ENCODE measurements at places on chromosomes 4 and X.

- peak; percentile 9 for DNase-seq
Observed at GRCh38 chr4:52588097-52588496, 71.0 kb downstream of the USP46 start.

DNA sequence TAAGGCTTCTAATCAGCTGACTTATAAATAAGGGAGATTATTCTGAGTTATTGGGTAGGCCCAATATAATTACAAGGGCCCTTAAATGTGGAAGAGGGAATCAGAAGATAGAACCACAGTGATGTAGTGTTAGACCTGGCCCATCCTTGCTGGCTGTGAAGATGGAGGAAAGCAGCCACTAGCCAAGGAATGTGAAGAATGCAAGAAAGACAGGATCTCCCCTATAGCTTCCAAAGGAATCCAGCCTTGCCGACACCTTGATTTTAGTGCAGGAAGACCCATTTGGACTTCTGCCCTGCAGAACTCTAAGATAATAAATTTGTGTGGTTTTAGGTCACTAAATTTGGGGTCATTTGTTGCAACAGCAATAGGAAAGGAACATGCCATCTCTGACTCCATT is 150.6 kb downstream of the SPATA18 start:
- no peak for DNase-seq

GRCh38 chr4:26787461-26788340 is 72.9 kb upstream of the STIM2 start:
- peak; percentile 44 for DNase-seq

DNA sequence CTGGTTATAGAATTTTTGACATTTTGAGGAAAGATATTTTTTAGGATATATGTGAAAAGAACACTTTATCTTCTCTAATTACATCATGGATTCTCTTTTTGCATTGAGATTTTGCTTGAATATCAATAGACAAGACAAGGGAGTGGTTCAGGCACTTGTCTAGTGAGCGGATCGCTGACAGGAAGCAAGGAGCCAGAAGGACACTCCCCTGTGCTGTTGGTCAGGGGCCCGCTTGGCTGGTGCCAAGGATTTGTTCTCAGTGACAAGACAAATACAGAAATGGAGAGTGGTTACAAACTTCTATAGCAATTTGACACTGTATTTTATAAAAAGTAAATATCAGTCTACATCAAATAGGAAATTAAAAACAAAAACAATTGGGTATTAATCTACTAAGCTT is 60.0 kb downstream of the SLC9B1 start:
- DNase-seq = no peak

- DNase-seq = peak; percentile 28
Observed at GRCh38 chrX:31036895-31037294, 34.9 kb downstream of the FTHL17 start.
